ENCODE measurements at places on chromosomes 6 and 20. TPM values are rescaled to one million over a fixed set of nuclear protein-coding genes. Genes with fewer than 3 reads are reported as not detected.

DNA sequence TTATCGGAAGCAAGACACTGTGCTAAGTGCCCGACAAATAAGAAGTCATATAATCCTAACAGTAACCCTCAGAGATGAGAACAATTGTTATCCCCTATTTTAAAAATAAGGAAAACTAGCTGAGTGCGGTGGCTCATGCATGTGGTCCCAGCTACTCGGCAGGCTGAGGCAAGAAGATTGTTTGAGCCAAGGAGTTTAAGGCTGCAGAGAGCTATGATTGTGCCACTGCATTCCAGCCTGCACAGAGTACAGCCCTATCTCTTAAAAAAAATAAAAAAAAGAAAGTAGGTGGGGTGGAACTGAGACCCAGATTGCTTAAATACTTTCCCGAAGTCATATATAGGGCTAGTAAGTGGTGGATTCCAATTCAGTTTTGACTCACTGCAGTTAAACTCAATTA lies 84.7 kb downstream of the UST start:
- H3K4me1 ChIP-seq: no peaks in the 10 kb centered on the region
- H3K27ac ChIP-seq: no peak overlapping the region
- no peak for DNase-seq
- H3K36me3 ChIP-seq: no peaks in the 10 kb centered on the region
- H3K4me3 ChIP-seq: no peak overlapping the region
- H3K27me3 ChIP-seq: no peaks in the 10 kb centered on the region

DNA sequence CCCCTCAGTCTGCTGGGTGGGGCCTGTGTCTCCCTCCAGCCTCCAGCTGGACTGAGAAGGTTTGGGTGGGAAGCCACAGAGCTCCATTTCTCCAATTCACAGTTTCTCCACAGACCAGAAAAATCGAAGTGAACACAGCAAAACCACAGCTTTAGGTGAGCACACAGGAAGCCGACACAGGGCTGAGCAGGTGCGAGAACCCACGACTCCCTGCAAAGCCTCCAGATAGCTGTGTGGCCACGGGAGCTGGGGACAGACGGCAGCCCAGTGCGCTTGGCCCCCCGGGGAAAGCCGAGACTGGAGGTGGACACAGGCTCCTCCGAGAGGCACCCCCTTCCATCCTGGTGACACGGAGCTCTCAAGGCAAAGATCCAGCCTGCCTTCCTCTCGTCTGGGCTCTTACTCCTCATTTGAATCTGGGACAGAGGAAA lies 29.0 kb upstream of the MPC1 start:
- H3K4me3 ChIP-seq: no peak overlapping the region
- DNase-seq: no peak
- H3K27ac ChIP-seq: no peak overlapping the region
- peaks cover 13% of the 10 kb centered on the region for H3K36me3 ChIP-seq

GRCh38 chr6:44201200-44201599 lies 15.5 kb upstream of the MYMX start:
- H3K36me3 ChIP-seq: no peaks in the 10 kb centered on the region
- no peak overlapping the region for H3K4me3 ChIP-seq
- H3K27ac ChIP-seq: peak overlapping the region; percentile 23
- no peak for DNase-seq
- no peaks in the 10 kb centered on the region for H3K27me3 ChIP-seq

- peaks cover 9% of the 10 kb centered on the region for H3K36me3 ChIP-seq
- no peak overlapping the region for H3K4me3 ChIP-seq
- no peaks in the 10 kb centered on the region for H3K4me1 ChIP-seq
- no peak for DNase-seq
- no peaks in the 10 kb centered on the region for H3K27me3 ChIP-seq
These were observed 17.7 kb downstream of the SLC17A5 start for GRCh38 chr6:73636048-73636447.

DNA sequence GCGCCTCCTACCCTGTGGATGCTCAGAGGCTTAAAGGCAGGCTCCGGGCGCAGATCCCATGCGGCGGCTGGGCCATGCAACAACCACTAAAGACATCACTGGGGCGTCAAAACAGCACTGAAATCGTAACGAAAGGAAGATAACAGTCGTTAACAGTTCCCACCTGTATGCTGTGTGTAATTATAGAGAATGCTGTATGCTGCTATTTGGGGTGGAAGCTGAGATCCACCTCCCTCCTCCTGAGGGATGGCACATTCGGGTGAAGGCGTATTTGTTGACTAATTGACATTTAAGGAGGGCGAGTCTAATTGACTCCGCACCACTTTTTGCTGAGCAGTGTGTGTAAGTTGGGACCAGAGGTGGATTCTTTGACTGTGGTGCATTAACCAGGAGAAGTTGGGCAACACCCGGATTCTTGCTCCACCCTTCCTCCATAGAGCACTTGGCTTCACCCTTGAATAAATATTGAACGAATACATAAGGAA lies 687 bp downstream of the SLC35A1 start:
- H3K36me3 ChIP-seq: peaks cover 7% of the 10 kb centered on the region
- no peak for DNase-seq
- peak overlapping the region; percentile 100 for H3K4me3 ChIP-seq

DNA sequence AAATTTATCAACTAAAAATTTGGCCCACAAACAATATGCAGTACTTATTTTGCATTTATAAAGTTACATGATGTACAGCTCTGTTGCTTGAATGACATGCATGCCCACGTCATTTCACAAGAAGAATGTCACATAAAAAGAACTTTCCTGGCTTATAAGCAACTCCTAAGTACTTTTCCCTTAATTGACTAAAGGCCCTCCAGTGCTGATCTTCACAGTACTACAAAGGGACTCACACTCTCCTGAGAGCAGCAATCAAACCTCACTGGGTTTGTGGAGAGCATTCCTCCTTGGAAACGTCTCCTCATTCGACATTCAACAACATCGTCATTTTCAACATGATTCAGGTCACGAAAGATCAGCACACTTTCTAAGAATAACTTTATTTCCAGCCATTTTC lies 111.1 kb downstream of the IPCEF1 start:
- H3K4me1 ChIP-seq: peaks cover 8% of the 10 kb centered on the region
- no peak for DNase-seq
- H3K27ac ChIP-seq: no peak overlapping the region
- no peaks in the 10 kb centered on the region for H3K27me3 ChIP-seq

GRCh38 chr20:10652185-10652584 lies 21.6 kb downstream of the JAG1 start:
- peak overlapping the region; percentile 70 for H3K4me3 ChIP-seq
- peak overlapping the region; percentile 49 for H3K27ac ChIP-seq
- peaks cover 51% of the 10 kb centered on the region for H3K36me3 ChIP-seq
- peaks cover 86% of the 10 kb centered on the region for H3K4me1 ChIP-seq

DNA sequence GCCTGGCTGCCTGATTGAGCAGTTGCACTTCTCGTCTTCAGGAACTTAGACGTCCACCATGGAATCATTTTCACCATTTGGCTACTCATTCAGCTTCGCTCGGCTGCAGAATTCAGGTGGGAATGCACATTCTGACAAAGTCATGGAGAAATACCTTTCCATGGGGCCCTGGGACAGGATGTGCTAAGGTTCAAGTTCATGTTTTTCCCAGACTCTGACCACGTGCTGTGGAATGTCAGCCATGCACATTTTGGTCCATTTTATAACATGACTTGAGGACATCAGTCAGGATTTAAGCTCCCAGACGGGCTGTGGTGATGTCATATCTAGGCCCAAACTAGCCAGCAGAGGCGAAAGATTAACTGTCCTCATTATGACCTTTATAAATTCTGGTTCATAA lies 205.3 kb downstream of the TBXT start:
- DNase-seq: no peak
- no peak overlapping the region for H3K27ac ChIP-seq
- H3K4me3 ChIP-seq: no peak overlapping the region
- no peaks in the 10 kb centered on the region for H3K4me1 ChIP-seq

Gene NKAPL
- total RNA-seq: 0.55 TPM

Gene JPH2
- total RNA-seq: 17.3 TPM

DNA sequence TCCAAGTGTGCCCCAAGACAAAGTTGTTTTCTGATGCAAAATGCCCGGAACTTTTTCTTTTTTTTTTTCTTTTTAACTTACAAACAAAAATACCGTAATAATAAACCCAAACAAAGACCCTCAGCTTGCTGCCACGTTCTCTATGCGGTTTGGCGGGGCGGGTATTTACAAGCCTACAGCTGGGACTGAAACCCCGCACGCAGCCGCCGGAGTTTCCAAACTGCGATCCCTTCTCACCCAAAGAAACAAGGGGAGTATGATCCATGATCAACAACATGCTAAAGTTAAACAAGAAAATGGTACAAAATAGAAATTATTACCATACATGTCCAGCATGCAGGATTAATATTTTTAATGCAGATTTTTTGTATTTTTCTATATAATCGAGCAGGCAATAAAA lies 2.1 kb downstream of the MAFB start:
- DNase-seq: no peak
- peak overlapping the region; percentile 84 for H3K27ac ChIP-seq
- peak overlapping the region; percentile 96 for H3K4me3 ChIP-seq
- peaks cover 30% of the 10 kb centered on the region for H3K36me3 ChIP-seq
- peaks cover 33% of the 10 kb centered on the region for H3K4me1 ChIP-seq

- peaks cover 18% of the 10 kb centered on the region for H3K27me3 ChIP-seq
- H3K4me3 ChIP-seq: no peak overlapping the region
- H3K27ac ChIP-seq: no peak overlapping the region
- H3K4me1 ChIP-seq: no peaks in the 10 kb centered on the region
These were observed 237.9 kb upstream of the PDE10A start for GRCh38 chr6:165900970-165901369.

Gene ZBTB46
- total RNA-seq: 13.6 TPM

GRCh38 chr6:26657256-26657655 lies 2.3 kb downstream of the ZNF322 start:
- DNase-seq: no peak
- no peak overlapping the region for H3K27ac ChIP-seq
- H3K36me3 ChIP-seq: peaks cover 48% of the 10 kb centered on the region
- peak overlapping the region; percentile 2 for H3K4me3 ChIP-seq

Gene CGA
- 30.3 TPM for total RNA-seq

Gene CST9
- not detected for total RNA-seq

- no peak overlapping the region for H3K27ac ChIP-seq
- no peak for DNase-seq
- peaks cover 32% of the 10 kb centered on the region for H3K4me1 ChIP-seq
- no peak overlapping the region for H3K4me3 ChIP-seq
These were observed 32.6 kb downstream of the UTRN start for GRCh38 chr6:144317736-144318135.

GRCh38 chr20:13085275-13085674 lies 76.5 kb downstream of the SPTLC3 start:
- H3K36me3 ChIP-seq: no peaks in the 10 kb centered on the region
- no peak overlapping the region for H3K4me3 ChIP-seq
- H3K27ac ChIP-seq: no peak overlapping the region
- H3K27me3 ChIP-seq: no peaks in the 10 kb centered on the region
- H3K4me1 ChIP-seq: no peaks in the 10 kb centered on the region

Gene TP53TG5
- not detected for total RNA-seq

DNA sequence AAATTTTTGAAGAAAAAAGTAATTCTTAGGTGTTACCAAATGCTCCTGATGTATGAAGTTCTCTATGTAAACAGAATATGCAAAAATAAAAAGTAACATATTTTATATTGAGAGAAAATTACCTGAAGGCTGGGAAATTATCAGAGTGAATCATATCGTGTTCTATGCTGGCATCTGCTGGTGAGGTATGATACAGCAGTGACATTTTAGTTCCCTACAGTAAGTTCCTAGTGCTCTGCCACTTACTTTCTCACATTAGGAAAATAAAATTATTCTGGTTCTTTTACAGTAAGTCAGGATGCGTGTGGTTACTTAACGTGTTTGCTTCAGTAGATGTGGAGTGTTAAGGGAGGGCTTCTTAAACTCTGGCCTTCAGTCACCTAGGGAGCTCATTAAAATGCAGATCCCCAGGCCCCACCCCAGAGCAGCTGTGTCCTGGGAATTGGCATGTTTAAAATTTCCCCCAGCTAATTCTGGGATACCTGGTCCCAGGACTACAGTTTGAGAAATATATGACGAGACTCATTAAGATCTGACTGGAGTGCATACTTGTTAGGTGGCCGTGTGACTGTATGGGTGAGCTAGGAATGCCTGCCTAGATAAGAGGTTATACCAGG lies 3.2 kb downstream of the ACTR5 start:
- H3K4me3 ChIP-seq: no peak overlapping the region
- no peak overlapping the region for H3K27ac ChIP-seq
- H3K4me1 ChIP-seq: peaks cover 13% of the 10 kb centered on the region
- peaks cover 2% of the 10 kb centered on the region for H3K27me3 ChIP-seq

DNA sequence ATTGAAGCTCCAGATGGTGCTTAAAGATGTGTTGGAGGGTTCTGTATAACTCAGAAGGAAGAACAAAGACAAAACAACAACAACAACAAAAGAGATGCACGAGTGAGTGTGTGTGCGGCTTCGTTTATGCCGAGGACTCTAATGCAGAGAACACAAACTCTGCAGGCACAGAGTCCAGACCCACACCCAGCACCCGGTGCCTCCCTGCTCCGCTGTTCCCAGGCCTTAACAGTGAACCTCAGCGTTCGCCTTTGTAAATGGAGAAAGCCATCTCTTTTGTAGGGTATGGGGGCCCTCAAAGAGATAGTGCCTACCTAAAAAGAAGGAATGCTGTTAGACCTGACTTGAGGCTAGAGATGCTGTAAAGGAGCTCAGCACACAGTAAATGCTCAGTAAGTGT lies 243.3 kb downstream of the ERMARD start:
- H3K27me3 ChIP-seq: no peaks in the 10 kb centered on the region
- H3K36me3 ChIP-seq: no peaks in the 10 kb centered on the region
- H3K4me1 ChIP-seq: no peaks in the 10 kb centered on the region
- H3K4me3 ChIP-seq: no peak overlapping the region

- no peak for DNase-seq
- peaks cover 26% of the 10 kb centered on the region for H3K36me3 ChIP-seq
- H3K27me3 ChIP-seq: no peaks in the 10 kb centered on the region
- H3K4me3 ChIP-seq: no peak overlapping the region
- no peaks in the 10 kb centered on the region for H3K4me1 ChIP-seq
- H3K27ac ChIP-seq: no peak overlapping the region
These were observed 75.3 kb downstream of the ELOVL2 start for GRCh38 chr6:10968776-10969175.

- peaks cover 55% of the 10 kb centered on the region for H3K4me1 ChIP-seq
- H3K27ac ChIP-seq: no peak overlapping the region
- H3K4me3 ChIP-seq: no peak overlapping the region
- H3K27me3 ChIP-seq: no peaks in the 10 kb centered on the region
- DNase-seq: no peak
- peaks cover 11% of the 10 kb centered on the region for H3K36me3 ChIP-seq
These were observed 9.0 kb downstream of the METTL24 start for GRCh38 chr6:110348961-110349690.

Gene TREML2
- not detected for total RNA-seq

Gene PLAGL1
- total RNA-seq: 42.7 TPM

DNA sequence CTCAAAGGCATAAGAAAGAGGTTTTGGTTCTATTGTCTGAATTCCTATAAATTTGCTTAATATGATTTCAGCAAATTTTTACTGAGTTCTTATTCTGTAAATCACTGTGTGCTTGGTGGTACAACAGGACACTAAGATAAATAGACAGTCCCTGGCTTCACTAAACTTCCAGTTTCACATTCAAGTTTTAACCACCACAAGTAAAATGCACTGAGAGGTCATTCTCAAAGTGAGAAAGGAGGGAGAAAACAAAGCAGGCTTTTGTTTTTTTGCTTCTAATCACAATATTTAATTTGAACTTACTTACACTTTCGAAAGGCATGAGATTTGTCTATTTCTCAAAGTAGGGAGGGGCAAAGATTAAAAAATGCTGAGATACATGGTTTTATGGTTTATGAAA lies 445.7 kb downstream of the CDC5L start:
- no peak overlapping the region for H3K4me3 ChIP-seq
- no peak overlapping the region for H3K27ac ChIP-seq
- H3K4me1 ChIP-seq: peaks cover 12% of the 10 kb centered on the region
- no peaks in the 10 kb centered on the region for H3K36me3 ChIP-seq
